Activated T-cell treated with anti-CD3 and anti-CD28 coated beads, Interleukin-2, amount 50 U/mL, for 4 hours (primary cell): ENCODE measurements at places on chromosomes 6 and 20. TPM values are rescaled to one million over a fixed set of nuclear protein-coding genes. Genes with fewer than 3 reads are reported as not detected.

Gene RFX6
- not detected for total RNA-seq

DNA sequence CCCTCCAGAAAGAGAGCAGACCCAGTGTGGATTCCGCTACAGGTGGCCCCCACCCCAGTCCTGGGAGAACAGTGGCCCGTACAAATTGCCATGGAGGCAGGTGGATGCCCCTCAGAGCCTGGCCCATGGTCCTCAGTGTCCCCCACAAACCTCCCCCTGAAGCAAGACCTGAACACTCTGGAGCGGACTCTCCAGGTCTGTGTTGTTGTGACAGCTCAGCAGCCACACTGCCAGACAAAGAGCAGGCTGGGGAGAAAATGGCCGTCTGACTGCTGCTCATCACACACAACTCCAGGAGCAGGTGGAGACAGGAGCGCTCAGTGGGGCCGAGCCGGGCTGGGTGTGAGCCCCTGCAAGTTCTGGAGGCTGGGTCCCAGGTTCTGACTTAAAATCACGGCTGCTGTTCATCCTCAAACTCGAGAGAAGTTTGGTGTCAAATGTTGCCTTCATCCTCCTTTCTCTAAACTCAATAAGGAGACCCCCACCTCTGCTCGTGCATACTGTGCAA is 241.8 kb downstream of the CDH4 start:
- DNase-seq: no peak

DNA sequence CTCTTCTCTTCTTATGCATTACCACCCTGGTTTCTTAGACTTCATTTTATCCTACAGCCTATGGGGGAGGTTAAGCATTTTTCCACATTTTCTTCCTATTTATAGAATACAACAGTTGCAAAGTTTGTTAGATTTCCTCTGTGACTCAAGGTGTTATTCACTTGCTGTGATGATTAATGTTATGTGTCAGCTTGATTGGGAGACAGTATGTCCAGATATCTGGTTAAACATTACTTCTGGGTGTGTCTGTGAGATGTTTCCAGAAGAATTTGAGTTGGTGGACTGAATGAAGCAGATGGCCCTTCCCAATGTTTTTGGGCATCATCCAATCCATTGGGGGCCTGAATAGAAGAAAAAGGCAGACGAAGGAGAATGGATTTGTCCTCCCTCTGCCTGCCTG is 131.3 kb downstream of the C6orf118 start:
- DNase-seq: no peak

Gene CFAP206
- total RNA-seq: not detected

DNA sequence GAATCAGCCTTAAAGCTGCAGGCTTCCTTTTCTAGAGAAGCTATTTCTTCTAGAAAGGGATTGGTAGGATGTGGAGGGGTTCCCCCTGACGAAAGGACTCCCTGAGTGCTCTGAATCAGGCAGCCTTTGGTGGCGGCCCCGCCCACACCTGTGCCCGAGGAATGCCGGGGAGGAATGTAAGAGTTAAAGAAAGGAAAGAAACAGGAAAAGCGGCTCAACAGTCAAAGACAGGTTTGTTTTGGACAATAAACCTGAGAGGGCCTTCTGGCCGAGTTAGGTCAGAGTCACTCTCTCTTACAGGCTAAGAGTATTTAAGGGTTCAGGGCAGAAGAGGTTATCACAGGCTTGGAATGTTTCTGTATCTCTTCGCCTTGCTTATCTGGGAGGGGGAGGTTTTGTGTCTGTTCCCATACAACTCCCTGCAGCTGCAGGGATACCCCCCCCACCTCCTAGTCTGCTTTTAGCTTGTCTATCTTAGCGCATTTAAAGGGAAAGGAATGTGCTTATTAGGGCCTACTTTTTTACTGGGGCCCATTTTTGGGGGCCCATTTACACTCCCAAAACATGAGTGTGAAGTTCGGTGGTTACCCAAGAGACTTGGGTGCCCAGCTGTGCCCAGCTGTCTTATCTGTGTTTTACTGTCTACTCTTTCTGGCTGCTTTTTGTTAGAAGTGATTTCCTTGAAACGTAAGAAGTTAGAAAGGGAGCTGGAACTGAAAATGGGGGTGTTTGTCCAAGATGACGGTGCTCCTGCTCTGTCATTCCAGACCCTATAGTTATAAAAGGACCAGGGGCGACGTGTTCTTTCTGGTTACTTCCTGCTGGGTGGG is 32.8 kb downstream of the DYNLT1 start:
- no peak for DNase-seq

Gene CCM2L
- total RNA-seq: not detected

Gene LGSN
- not detected for total RNA-seq

Gene CTSZ
- 27.9 TPM for total RNA-seq

DNA sequence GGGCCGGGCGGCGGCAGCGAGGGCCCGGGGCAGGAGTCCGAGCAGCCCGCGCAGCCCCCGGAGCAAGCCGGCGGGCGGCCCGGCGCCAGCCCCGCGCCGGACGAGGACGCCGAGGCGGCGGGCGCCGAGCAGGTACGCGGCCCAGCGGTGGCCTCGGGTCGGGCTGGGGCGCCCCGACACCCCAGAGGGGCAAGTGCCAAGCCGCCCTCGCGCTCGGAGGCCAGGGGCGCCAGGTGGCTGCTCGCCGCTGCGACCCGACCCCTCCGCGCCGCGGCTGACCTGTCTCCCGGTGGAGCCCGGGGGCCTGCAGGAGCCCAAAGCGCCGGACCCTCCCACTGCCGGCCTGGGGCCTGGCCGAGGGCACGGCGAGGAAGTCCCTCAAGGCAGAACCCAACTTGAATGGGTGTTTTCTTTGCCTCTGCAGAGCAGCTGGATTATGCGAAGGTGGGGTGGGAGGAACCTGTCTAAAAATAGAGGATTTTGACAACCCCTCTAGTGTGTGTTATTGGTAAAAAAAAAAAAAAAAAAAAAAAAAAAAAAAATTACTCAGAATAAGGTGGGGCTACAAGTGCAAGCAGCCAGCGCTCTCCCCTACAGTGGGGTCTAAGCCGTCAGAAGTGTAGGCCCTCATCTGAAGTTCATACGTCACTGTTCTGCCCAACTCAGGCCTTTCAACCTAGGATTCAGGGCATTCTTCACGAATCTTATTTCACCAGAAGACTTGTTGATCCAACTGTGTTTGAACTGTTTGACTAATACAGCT is 609 bp downstream of the OGFRL1 start:
- DNase-seq: no peak

- DNase-seq: peak; percentile 47
Measured at GRCh38 chr6:157893238-157893637, 70.2 kb downstream of the SNX9 start.
